ENCODE measurements at places on chromosomes 4 and X.

DNA sequence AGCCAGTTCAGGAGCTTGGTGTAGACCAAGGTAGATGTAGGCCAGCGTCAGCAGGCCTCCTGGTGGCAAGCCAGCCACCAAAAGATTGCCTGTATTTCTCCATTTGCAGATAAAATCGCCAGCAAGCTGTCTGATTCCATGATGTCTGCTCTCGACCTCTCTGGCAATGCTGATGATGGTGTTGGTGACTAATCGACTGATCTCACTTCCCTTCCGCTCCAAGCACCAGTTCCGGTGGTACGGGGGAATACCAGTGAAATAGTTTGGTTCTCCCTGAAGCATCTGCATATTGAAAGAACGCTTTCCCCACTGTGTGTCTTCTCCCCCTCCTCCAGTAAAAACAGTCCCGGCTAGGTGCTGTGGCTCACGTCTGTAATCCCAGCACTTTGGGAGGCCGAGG lies 30.4 kb downstream of the GNL3L start:
- no peak for DNase-seq

- no peak for DNase-seq
Observed at GRCh38 chr4:39166177-39166576, 16.2 kb upstream of the WDR19 start.

DNA sequence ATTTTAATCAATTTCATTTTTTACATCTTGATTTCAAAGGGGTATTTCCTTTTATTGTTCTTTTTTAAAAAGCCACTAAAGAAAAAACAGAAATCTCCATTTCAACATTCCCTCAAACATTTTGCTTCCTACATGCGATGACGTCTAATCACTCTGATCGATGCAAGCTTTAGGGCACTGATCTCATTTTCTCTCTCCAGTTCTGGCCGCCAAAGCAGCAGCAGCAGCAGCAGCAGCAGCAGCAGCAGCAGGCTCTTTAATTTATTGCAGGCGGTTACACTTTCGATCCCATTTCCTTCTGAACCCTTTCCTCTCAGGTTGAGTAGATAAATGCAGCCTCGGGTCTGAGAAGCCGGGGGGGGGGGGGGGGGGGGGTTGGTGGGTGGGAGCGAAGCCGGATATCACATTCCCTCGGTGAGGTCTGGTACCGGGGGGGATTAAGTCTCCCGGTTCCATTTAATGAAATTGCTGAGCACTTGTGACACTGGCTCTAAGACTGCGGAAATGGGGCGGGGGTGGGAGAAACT lies 3.4 kb upstream of the PCDH7 start:
- DNase-seq = no peak

GRCh38 chr4:2256781-2257191 lies 5.1 kb downstream of the MXD4 start:
- no peak for DNase-seq

DNA sequence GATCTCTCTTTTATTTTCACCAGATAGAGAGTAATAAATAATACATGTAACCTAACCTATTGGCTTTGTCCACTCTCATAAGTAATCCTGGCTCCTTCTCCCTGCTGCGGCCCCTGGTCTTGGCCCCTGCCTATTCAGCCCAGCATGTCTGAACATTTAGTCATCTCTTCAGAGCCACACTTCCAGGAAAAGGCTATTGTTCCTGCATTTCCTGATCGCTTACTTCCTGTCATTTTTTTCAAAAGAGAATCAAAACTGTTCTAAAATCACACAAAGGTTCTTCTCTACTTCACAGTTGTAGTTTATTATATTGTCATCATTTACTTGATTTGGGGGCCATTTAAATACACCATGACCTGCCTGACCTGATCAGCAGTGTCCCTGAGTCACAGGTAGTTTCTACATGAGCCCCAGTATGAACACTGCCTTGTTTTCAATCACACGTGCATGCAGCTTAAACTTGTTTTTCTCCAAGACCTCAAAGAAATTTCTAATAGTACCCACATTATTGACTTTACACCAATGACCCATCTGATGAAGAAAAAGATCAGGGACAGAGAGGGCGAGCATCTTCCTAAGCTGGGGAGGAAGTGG lies 47.4 kb upstream of the KDR start:
- DNase-seq = no peak

DNA sequence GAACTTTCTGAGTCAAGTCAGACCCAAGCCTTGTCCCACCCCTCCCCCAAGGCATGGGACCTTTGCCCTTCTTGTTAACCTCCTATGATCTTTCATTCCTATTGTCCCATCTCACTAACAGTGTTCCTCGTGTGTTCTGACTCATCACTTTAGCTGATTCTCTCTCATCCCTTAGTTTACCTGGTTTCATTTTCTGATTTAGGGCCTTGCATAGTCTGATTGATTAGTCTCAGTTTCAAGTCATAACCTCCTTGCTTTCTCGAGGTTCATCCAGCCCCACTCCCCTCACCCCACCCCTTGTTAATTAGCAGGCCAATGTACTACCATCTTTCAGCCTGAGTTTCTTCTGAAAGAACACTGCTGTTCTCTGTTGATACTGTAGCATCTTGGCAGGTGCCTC lies 517.4 kb downstream of the RPA4 start:
- no peak for DNase-seq

- DNase-seq = no peak
Observed at GRCh38 chr4:170306208-170306607, 216.5 kb upstream of the AADAT start.

DNA sequence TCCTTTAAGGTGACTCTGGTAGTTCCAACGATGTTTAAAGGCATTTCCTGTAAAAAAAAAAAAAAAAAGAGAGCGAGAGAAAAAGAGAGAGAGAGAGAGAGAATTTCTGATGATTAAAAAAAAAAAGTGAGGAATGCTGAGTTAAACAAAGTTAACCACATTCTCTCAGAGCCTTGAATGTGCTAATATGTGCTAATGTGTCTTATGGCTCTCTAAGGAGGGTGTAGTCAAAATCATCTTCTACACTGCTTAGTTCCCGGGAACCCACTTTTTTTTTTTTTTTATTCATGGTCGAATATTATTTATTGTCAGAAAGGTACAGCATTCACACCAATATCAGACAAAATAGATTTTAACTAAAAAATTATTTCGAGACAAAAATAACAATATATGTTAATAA lies 111.7 kb downstream of the SNCA start:
- DNase-seq = no peak

DNA sequence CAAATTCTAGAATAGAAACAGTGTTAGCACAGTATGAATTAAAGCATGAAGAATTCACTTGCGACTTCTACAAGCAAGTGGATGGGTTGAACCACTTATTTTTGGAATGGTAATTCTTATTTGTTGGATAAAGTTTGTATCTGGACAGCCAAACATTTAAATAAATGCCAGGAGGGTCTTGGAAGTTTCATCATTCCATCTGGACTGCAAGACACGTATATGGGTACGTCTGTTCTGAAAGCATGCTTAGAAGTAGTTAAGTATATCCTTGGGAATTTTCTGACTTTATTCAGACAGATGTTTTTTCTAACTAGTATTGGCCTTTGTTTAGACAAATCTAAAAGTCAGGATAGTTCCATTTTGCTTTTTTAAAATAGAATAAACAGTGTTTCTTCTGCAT lies 77.5 kb upstream of the CASK start:
- no peak for DNase-seq

GRCh38 chrX:102604327-102604726 lies 5.0 kb downstream of the ARMCX5 start:
- DNase-seq = no peak

DNA sequence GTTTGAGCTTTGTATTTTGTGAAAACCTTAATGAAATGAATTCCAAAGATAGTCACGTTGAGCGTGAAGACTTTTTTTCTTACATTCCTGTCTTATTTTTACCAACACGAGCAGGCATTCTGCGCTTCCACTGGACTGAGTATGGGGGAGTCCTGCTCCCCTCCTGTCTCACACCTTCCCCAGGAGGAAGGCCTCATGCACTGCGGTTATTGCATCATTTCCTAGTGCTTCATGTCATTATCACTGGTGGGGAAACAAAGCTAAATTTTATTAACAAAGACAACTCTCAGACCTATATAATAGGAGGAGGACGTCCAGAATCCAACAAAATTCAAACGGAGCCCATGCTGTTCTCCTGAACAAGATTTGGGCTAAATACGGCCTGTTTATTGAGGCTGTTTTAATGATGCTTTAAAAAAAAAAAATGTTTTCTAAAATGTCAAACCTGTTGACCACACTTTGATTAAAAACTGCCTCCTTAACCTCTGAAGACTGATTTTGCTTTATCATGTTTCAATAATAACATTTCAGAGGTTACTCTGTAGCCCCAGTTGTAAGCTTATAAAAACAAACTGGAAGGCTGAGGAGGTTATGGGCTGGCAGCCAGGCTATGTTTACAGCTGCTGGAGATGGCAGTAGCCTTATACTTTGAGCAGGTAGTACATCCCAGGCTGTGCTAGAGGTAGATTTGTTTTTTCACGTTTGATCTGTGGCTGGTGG lies 118.0 kb downstream of the SOWAHB start:
- DNase-seq = no peak

DNA sequence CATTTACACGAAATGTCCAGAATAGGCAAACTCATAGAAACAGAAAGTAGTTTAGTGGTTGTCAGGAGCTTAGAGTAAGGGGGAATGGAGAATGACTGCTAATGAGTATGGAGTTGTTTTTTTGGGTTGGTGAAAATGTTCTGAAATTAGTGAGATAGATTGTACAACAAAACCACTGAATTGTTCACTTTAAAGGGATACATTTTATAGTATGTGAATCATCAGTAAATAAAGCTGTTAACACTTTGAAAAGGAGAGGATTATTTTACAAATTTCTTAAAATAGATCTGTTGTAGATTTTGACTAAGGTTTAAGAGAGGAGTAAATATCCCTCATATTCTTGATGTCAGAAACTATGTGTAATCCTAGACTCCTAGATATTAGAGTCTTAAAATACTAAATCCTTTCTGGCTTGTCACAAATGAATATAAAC lies 82.7 kb downstream of the RAPGEF2 start:
- DNase-seq = no peak

GRCh38 chr4:41644915-41645295 lies 103.6 kb downstream of the PHOX2B start:
- no peak for DNase-seq

GRCh38 chr4:29326816-29327215 lies 1393.4 kb upstream of the PCDH7 start:
- DNase-seq = no peak

- DNase-seq = no peak
Observed at GRCh38 chr4:87553182-87553581, 24.0 kb upstream of the SPARCL1 start.

DNA sequence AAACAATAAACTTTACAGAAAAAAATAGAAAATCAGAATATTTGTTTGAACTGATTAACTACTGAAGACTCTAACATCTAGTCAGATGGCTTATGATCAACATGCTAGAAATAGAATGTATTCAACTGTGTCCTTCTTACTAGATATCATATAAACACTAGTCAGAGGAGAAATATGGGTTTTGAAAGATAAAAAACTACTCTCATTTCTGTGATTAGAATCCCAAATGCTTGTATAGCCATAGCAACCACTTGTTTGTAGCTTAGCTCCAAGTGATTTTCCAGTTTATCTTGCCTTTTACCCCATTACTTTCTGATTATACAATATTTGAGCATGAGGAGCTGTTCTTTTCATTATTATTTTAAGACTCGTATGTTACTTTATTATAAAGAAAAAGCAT lies 31.2 kb downstream of the USP38 start:
- no peak for DNase-seq

DNA sequence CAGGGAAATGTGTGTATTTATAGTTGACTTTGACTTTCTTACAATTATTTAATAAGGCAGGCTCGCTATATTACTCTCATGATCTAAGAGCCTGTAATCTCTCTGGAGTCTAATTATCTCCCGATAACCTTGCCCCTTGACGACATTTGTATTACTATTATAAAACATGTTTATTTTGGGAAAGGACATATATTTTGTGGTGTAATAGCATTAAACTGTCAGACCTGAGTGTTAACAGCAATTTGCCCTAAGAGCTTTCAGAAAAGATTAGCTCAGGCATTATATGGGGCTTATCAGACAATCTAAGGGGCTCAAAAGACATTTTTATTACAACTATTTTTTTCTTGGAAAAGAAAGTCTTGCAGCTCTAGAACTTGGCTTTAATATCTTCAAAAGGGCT lies 427.9 kb upstream of the SLIT2 start:
- no peak for DNase-seq

GRCh38 chr4:121811122-121811521 lies 10.0 kb downstream of the EXOSC9 start:
- no peak for DNase-seq

- DNase-seq = no peak
Observed at GRCh38 chr4:3403348-3403906, 38.3 kb upstream of the HGFAC start.

DNA sequence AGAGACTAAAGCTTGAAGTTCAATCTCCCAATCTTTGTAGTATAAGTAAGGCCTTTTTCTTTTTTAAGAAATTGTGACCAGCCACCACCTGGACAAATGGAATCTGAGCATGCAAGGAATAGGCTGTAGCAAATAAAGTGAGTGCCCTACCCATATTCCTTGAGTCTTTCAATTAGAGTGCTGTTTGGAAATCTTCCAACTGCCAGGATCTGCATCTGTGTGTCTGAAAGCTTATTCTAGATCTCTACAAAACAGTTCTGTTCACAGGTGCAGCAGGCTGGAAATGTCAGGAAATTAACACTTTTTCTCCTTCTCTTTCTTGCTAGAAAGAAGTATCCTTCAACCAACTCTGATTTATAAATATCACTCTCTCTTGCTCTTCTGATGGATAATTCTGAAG lies 76.7 kb upstream of the NDST3 start:
- no peak for DNase-seq

DNA sequence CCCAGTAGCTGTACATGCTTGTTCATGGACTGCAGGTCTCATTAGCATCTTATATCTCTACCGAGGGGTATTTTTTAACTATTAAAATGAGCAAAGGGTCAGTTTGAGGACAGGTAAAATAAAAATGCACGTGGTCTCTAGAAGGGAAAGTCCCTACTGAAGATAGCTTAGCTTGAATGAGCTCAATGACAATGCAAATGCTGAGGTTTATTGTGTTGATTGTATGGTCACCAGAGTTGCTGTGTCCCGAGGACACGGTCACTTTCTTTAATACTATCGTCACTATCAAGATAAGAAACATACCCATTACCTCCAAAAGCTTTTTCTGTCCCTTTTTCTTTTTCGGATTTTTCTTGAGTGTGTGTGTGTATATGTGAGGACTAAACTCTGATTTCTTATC lies 250.5 kb upstream of the PRKX start:
- DNase-seq = no peak

GRCh38 chr4:115332078-115332477 lies 218.7 kb upstream of the NDST4 start:
- DNase-seq = no peak

DNA sequence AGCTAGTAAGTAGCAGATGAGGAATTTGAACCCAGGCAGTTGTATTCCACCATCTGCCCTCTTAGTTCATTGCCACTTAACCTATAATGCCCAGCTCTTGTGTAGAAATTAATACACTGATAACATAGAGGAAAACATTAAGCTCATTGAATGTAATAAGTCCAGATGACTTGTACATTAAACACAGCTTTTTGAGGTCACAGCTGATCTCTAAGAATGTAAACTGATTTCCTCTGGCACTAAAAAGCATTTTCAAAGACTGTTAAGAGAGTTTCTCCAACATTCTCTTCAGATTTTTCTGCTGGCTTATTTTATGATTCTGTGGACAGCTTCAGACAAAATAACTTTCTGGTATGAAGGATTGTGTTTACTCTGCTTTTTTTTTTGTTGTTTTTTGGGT lies 42.7 kb downstream of the HPRT1 start:
- DNase-seq = no peak

Measured in iPS DF 19.7 (cell line).